ENCODE measurements at places on chromosomes 16 and 17. TPM values are rescaled to one million over a fixed set of nuclear protein-coding genes. Genes with fewer than 3 reads are reported as not detected.
A peak's percentile ranks its signal among the peaks of the same experiment; 100 is the strongest.

DNA sequence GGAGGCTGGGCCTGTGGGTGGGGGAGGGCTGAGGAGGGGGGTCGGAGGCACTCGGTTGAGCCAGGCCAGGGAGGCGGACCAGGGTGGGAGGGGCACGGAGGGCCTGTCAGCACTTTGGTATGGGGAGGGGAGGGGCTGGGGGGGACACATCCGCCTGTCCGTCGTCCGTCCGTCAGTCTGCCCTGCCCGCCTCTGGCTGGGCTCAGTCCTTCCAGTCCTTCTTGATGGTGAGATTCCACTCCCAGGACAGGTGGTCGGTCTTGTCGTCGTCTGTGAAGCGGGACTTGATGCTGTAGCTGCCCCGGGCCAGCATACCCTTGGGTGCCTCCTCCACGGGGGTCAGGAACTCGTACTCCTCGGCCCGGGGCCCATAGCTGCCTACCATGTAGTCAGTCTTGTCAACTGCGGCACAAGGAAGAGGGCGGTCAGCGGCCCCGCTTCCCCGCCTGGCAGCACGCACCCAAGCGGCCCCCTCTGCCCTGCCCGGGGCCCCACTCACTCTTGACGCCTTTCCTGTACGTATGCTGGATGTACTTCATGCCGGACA is 2.4 kb downstream of the ARHGDIA start:
- H3K4me3 ChIP-seq, result peak overlapping the region; percentile 80
- peaks cover 31% of the 10 kb centered on the region for H3K4me1 ChIP-seq
- H3K27ac ChIP-seq, result peak overlapping the region; percentile 94
- no peaks in the 10 kb centered on the region for H3K27me3 ChIP-seq
- DNase-seq, result no peak

GRCh38 chr17:45740553-45741330 is 43.4 kb upstream of the CRHR1 start:
- no peaks in the 10 kb centered on the region for H3K4me1 ChIP-seq
- no peak overlapping the region for H3K27ac ChIP-seq

- DNase-seq, result peak; percentile 65
- no peak overlapping the region for H3K4me3 ChIP-seq
- peaks cover 22% of the 10 kb centered on the region for H3K4me1 ChIP-seq
- peak overlapping the region; percentile 82 for H3K27ac ChIP-seq
- H3K36me3 ChIP-seq, result peaks cover 6% of the 10 kb centered on the region
These were observed 8.8 kb downstream of the RPL19 start for GRCh38 chr17:39208893-39209292.

DNA sequence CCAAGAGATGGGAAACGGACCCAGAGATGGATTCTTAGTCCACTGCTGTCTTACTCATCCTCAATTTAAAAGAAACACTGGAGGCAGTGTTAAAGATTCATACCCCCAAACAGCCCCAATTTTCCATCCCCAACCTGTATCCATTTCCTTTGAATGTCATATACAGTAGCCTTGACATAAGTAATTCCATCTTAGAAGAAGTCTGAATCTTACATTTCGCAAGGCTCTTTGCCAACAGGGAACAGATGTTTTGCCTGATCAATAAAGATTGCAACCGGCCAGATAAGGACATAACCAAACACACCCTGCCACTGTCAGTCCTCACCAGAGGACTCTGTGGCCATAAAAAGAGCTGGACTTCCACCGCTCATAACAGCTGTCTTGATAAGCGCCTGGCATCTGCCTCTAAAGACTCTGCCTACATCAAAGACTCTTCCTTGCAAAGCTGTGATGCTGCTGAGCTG is 59.0 kb upstream of the MED9 start:
- no peaks in the 10 kb centered on the region for H3K36me3 ChIP-seq
- no peak overlapping the region for H3K4me3 ChIP-seq
- H3K4me1 ChIP-seq, result no peaks in the 10 kb centered on the region
- DNase-seq, result no peak
- H3K27me3 ChIP-seq, result no peaks in the 10 kb centered on the region
- no peak overlapping the region for H3K27ac ChIP-seq

GRCh38 chr16:17759451-17760390 is 289.0 kb upstream of the XYLT1 start:
- H3K36me3 ChIP-seq, result no peaks in the 10 kb centered on the region
- H3K4me1 ChIP-seq, result no peaks in the 10 kb centered on the region
- H3K27ac ChIP-seq, result no peak overlapping the region
- no peak overlapping the region for H3K4me3 ChIP-seq

Gene RAB26
- total RNA-seq, result 0.49 TPM

Gene NIP7
- 55.1 TPM for total RNA-seq

Gene C17orf50
- not detected for total RNA-seq

Measured in A673 (cell line).